ENCODE measurements at places on chromosomes 16 and 17.

DNA sequence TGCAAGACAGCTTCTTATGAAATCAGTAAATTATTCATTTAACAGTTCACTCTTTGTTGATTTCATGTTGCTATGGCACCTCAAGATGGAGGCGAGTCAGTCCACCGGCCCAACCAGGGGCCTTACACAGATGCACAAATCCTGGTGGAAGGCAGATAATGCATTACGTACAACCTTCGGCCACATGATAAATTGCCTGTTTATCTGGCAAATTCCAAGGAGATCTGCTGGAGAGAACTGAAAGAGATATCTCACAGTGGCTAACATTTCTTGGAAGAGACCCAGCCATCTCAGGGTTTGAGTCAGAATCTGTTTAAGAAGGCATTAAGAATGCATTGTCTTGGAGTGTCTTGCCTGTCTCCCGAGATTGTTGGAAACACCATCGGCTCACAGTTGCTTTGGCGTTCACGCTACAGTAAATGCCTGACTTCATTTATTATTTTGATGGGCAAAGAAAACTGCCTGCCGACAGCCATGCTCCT, 225.6 kb downstream of the MSI2 start:
- DNase-seq = peak; percentile 83
- no peaks in the 10 kb centered on the region for H3K36me3 ChIP-seq
- no peak overlapping the region for H3K27ac ChIP-seq
- H3K27me3 ChIP-seq = no peaks in the 10 kb centered on the region
- no peak overlapping the region for H3K4me3 ChIP-seq

- no peak for DNase-seq
- H3K4me3 ChIP-seq = no peak overlapping the region
- H3K4me1 ChIP-seq = no peaks in the 10 kb centered on the region
- H3K27me3 ChIP-seq = no peaks in the 10 kb centered on the region
- H3K27ac ChIP-seq = no peak overlapping the region
- H3K36me3 ChIP-seq = no peaks in the 10 kb centered on the region
These were observed 15.0 kb downstream of the CA10 start for GRCh38 chr17:52143542-52143941.

GRCh38 chr16:67549240-67549639, 13.1 kb upstream of the CTCF start:
- H3K4me1 ChIP-seq = no peaks in the 10 kb centered on the region
- H3K27ac ChIP-seq = no peak overlapping the region
- no peak for DNase-seq
- H3K27me3 ChIP-seq = no peaks in the 10 kb centered on the region
- H3K36me3 ChIP-seq = peaks cover 27% of the 10 kb centered on the region
- H3K4me3 ChIP-seq = no peak overlapping the region

- no peaks in the 10 kb centered on the region for H3K4me1 ChIP-seq
- no peak for DNase-seq
- H3K27ac ChIP-seq = no peak overlapping the region
These were observed 1011.9 kb downstream of the CDH8 start for GRCh38 chr16:61024180-61024900.

DNA sequence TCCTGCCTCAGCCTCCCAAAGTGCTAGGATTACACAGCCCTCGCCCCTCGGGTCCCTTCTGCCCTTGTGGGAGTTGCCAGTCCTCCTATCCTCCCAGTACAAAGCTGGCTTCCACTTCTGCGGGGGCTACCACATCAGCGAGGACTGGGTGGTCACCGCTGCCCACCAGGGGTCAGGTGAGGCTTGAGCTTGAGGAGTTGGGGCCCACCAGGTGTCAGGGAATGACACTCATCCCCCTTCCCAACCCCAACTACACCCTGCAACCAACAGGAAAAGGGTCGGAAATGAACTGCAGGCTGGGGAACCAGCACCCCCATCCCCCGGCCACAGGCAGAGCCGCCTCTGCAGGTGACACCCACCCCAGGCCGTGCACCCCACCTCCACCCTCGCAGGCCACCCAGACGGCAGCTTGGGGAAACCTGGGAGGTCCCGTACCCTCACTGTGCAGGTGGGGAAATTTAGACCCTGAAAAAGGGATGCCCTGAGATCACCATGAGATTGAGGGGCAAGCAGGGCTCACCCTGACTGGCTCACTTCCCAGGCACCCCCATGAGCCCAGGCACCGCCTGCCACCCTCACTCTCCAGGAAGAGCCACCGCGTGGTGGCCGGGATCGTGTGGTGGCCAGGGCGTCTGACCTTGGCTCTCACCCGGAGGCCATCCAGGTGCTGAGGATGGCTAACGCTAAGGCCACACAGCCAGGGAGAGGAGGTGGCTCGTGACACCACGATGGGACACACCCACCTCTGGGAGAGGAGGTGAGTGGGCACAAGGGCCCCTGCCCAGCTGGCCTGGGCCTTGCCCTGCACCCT, 8.0 kb downstream of the CTRB1 start:
- peaks cover 8% of the 10 kb centered on the region for H3K27me3 ChIP-seq
- DNase-seq = no peak
- no peak overlapping the region for H3K4me3 ChIP-seq

- no peak overlapping the region for H3K4me3 ChIP-seq
- peaks cover 79% of the 10 kb centered on the region for H3K27me3 ChIP-seq
- no peak for DNase-seq
- no peaks in the 10 kb centered on the region for H3K36me3 ChIP-seq
- H3K4me1 ChIP-seq = no peaks in the 10 kb centered on the region
These were observed 66.9 kb downstream of the PLXDC1 start for GRCh38 chr17:39084558-39084957.

DNA sequence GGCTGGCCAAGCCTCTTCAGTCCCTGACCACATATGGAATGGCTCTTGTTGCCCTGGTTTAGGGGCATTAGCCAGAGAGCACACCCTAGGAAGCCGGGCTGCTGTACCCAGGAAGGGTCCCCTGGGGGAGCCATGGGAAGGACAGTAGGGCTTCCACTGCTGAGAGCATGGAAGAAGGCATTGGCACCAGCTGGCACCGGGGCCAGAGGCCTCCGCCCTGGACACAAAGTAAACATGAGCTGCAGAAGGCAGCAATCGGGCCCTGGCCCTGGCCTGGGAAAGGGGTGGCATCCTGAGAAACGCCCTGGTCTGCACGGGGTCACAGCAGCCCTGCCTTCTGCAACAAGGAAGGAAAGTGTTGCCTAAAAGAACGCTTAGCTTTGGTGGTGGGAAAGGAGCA, 49.4 kb downstream of the VAC14 start:
- H3K36me3 ChIP-seq = peaks cover 11% of the 10 kb centered on the region
- peaks cover 20% of the 10 kb centered on the region for H3K4me1 ChIP-seq
- H3K27ac ChIP-seq = no peak overlapping the region
- no peak overlapping the region for H3K4me3 ChIP-seq
- no peaks in the 10 kb centered on the region for H3K27me3 ChIP-seq

- no peak overlapping the region for H3K27ac ChIP-seq
- H3K36me3 ChIP-seq = no peaks in the 10 kb centered on the region
- no peak for DNase-seq
- H3K4me3 ChIP-seq = no peak overlapping the region
These were observed 119.6 kb downstream of the CDH11 start for GRCh38 chr16:65002265-65002664.

GRCh38 chr16:86519649-86520316, 9.5 kb downstream of the FOXF1 start:
- H3K36me3 ChIP-seq = no peaks in the 10 kb centered on the region
- H3K4me1 ChIP-seq = peaks cover 11% of the 10 kb centered on the region
- no peak overlapping the region for H3K27ac ChIP-seq
- DNase-seq = peak; percentile 77
- peaks cover 92% of the 10 kb centered on the region for H3K27me3 ChIP-seq

DNA sequence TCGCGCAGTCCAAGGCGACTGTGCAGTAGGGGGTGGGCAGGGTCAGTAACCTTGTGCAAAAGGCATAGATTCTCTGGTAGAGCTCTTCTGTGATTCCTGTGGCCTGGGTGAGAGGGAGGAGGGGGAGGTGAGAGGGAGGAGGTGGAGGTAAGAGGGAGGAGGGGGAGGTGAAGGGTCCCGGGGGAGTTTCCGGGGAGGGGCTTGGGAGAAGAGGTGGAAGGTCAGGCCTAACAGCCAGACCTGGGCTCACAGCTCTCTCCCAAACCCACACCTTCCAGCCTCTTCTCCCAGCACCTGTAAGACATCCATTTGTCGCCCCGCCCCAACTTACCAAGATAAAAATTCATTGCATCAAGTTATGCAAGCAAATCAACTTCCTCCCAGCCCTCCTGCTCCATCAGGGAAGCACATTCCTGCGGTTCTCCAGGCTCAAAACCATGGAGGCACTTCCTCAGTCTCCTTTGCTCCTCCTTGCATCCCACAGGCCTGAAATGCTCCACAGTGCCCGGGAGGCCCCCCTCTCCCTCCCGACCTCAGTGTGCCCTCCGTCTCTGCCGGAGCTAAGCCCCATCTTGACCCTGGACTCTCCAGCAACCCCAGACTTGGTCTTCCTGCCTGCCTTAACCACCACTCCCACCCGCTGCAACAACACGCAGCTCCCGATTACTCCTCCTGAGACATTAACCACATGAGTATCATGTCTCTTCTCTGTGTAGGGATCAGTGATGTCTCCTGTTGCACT, 30.5 kb downstream of the PIK3R6 start:
- H3K36me3 ChIP-seq = no peaks in the 10 kb centered on the region
- H3K4me1 ChIP-seq = no peaks in the 10 kb centered on the region
- H3K27me3 ChIP-seq = peaks cover 3% of the 10 kb centered on the region
- DNase-seq = no peak
- H3K4me3 ChIP-seq = no peak overlapping the region

- H3K4me3 ChIP-seq = no peak overlapping the region
- no peaks in the 10 kb centered on the region for H3K36me3 ChIP-seq
- H3K4me1 ChIP-seq = no peaks in the 10 kb centered on the region
- peaks cover 32% of the 10 kb centered on the region for H3K27me3 ChIP-seq
- no peak for DNase-seq
These were observed 128.8 kb downstream of the MGAT5B start for GRCh38 chr17:76996741-76997694.

DNA sequence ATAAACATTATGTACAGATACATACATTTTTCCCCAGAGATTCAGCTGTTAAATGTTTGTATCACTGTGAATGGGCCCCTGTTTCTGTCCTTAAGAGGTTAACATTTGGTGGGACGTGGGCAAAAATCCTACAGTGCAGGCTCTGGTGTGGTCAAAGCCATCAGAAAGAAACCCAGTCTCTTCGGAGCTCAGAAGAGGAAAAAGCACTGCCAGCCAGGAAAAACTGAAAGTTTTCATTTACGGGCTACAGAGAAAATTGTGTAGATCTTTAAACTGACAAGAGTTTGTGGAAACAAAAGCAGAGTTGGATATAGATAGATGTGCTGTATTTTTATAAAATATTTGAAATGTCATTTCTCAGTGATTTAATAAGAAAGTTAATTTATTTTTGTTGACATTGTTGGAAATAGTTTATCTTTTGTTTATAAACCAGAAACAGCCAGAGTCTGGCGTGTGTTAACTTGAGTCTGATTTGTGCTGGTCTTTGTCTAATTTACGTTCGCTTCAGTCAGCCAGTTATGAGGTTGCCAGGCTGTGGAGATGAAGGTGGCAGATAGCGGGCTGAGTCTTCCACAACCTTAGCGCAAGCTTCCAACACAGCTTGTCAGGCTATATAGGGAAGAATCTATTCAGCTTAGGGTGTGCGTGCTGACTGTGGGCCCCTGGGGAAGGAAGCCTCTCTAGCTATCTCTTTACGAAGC, 9.5 kb upstream of the TEKT3 start:
- H3K36me3 ChIP-seq = no peaks in the 10 kb centered on the region
- no peak overlapping the region for H3K4me3 ChIP-seq
- no peak for DNase-seq
- no peak overlapping the region for H3K27ac ChIP-seq
- H3K27me3 ChIP-seq = peaks cover 6% of the 10 kb centered on the region

DNA sequence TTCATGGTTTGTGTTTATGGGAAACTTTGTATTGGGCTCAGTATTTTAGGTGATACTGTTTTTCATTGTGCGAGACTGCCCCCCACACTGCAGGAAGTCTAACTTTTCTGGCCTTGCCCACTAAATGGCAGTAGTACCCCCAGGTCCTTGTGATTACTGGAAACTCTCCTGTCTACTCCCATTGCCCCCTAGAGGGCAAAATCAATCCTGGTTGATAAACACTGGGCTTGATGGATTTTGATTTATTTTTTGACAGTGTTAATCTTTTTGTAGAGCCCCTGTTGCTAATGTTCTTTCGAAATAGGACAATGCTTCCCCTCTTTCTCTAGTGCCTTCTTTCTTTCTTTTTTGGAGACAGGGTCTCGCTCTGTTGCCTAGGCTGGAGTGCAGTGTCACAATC, 15.5 kb downstream of the METTL9 start:
- no peak for DNase-seq
- H3K36me3 ChIP-seq = peaks cover 46% of the 10 kb centered on the region
- no peak overlapping the region for H3K4me3 ChIP-seq
- H3K27ac ChIP-seq = no peak overlapping the region
- H3K4me1 ChIP-seq = peaks cover 6% of the 10 kb centered on the region

DNA sequence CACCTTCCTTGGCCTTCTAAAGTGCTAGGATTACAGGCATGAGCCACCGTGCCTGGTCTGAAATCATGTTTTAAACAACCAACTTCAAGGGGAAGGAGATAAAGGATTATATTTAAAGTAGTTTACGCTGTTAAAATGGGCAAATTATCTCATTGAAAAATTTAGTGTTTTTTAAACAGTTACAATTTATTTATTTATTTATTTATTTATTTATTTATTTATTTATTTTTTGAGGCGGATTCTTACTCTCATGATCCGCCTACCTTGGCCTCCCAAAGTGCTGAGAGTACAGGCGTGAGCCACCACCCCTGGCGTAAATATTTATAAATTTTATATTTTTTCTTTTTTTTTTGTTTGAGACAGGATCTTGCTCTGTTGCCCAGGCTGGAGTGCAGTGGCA, 22.2 kb downstream of the CDK12 start:
- H3K4me1 ChIP-seq = peaks cover 3% of the 10 kb centered on the region
- no peak for DNase-seq
- no peaks in the 10 kb centered on the region for H3K27me3 ChIP-seq
- H3K4me3 ChIP-seq = no peak overlapping the region
- H3K36me3 ChIP-seq = peaks cover 61% of the 10 kb centered on the region
- H3K27ac ChIP-seq = no peak overlapping the region

DNA sequence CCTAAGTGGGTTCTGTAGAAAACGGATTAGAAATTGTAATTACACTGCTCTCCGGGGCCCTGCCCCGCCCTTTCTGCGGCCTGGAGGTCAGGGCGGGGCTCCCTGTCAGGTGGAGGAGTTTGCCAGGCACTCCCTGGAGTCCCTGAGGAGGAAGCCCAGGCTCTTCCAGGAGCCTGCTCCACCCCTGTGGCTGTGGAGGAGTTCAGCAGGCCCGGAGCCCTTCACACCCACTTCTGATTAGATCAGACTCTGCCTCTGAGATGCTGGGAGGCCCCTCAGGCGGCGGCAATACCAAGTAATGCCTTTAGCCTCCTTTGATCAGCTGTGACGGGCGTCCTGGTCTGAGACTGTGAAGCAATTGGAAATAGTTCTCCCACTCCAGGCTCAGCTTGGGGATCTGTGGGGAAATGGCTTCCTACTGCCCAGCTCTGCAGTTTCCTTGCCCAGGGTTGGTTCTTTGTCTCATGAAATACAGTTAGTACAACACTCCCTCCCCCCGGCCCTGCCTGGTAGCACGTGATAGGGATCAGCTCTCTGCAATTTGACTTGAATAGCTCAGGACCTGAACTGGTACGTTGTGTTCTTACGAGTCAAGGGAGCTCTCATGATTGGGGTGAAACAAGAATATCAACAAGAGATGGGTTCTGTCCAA, 22.3 kb downstream of the BAIAP2 start:
- DNase-seq = peak; percentile 90
- H3K4me3 ChIP-seq = no peak overlapping the region
- peaks cover 63% of the 10 kb centered on the region for H3K4me1 ChIP-seq
- peaks cover 46% of the 10 kb centered on the region for H3K36me3 ChIP-seq
- no peaks in the 10 kb centered on the region for H3K27me3 ChIP-seq

All from K562 (cell line).